ENCODE measurements at places on chromosomes 5 and 9. TPM values are rescaled to one million over a fixed set of nuclear protein-coding genes. Genes with fewer than 3 reads are reported as not detected.

NUTM2G gene
- polyA plus RNA-seq = 1.1 TPM

GRCh38 chr9:72280913-72281500, 84.0 kb downstream of the ZFAND5 start:
- DNase-seq = peak; percentile 62

GRCh38 chr5:137395011-137395755, 103.9 kb downstream of the SPOCK1 start:
- DNase-seq = peak; percentile 10

BRD9 gene
- 47.5 TPM for polyA plus RNA-seq

GRCh38 chr9:33404788-33405362, 2.5 kb upstream of the AQP7 start:
- no peak for DNase-seq

- no peak for DNase-seq
Measured at GRCh38 chr5:35963381-35963843, 25.0 kb upstream of the CAPSL start.

- DNase-seq = no peak
Measured at GRCh38 chr9:12091865-12092527, 601.2 kb upstream of the TYRP1 start.

DNA sequence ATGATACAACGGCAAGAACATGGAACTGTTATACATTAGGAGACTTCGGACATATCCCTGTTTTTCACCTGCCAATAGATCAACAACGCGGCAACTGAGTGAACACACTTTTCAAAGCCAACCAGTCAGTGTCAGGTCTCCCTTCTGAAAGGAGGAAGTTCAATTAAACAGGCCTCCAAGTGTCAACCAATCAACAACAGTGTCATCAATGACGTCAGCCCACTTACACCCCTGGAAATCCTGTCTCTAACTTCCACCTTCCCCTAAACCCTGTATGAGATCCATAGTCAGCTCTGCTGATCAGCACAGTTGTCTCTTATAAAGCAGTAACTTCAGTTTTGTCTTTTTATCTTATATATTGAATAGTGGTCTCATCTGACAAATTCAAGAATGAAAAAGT, 36.6 kb downstream of the DMRT3 start:
- DNase-seq = no peak

- no peak for DNase-seq
Measured at GRCh38 chr9:94178927-94179326, 80.2 kb upstream of the ZNF169 start.

SAXO1 gene
- 0.20 TPM for polyA plus RNA-seq

DNA sequence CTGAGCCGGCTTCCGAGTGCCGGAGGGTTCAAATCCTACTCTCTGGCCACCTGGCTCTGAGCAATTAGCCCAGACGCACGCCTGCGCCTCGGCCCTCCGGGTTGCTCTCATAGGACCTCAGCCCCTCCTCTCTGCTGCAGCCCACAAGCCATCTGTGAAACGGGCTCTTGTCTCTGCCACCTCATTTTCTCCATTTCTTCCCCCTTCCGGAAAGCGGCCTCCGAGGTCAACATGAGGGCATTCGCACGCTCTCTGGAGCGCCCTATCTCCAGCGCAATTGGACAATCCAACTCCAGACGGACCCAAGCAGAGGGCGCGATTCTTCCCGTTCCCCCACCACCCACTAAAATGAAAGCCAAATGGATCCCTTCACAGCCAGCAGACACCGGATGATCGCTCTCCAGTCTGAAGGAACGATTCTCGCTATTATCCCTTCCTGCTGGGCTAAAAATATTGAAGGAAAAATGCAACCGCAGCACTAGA, 41.5 kb downstream of the VAV2 start:
- no peak for DNase-seq

DNA sequence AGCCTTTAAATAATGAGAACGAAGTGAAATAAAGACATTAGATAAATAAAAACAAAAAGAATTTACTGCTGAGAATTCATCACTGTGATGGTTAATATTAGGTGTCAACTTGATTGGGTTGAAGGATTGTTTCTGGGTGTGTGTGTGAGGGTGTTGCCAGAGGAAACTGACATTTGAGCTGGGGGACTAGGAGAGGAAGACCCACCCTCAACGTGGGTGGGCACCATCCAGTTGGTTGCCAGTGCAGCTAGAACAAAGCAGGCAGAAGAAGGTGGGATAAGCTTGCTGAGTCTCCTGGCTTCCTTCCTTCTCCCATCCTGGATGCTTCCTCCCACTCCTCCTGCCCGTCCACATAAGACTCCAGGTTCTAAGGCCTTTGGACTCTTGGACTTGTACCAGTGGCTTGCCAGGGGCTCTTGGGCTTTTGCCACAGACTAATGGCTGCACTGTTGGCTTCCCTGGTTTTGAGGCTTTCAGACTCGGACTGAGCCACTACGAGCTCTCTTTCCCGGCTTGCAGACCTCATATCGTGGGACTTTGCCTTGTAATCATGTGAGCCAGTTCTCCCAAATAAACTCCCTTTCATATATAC, 43.7 kb upstream of the ABL1 start:
- DNase-seq = no peak

- no peak for DNase-seq
Measured at GRCh38 chr9:108554831-108555230, 301.0 kb downstream of the ACTL7B start.

GRCh38 chr5:74516211-74516636, 124.3 kb downstream of the ENC1 start:
- no peak for DNase-seq

GRCh38 chr5:10511741-10512640, 51.9 kb upstream of the ANKRD33B start:
- no peak for DNase-seq

- DNase-seq = no peak
Measured at GRCh38 chr9:106958955-106959657, 96.1 kb downstream of the ZNF462 start.

DNA sequence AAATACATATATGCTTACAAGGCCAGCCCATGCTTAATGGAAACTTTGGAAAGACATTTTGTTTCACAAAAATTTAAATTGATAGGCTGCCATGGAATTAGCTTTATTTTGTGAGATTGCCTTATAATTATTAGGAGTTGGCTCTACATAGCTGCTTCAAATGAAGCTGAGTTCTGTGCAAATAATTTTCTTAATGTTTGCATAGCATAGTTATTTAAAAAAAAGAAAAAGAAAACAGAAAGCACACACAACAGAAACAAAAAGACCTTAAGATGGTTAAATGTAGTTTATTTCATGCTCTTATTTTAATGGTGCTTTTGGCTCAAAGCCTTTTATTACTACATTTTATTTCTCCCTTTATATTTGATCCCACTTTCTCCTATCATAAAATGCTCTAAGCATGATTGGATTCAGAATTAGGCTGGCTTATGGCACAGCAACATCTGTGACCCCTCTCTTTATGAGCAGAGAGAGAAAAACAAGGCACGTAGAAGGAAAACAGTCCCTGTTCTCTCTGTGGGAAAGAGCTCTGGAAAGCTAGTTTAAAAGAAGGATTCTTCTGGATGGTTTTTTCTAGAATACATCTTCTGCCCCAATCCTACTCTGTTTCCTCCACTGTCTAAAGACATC, 530.5 kb downstream of the NTRK2 start:
- no peak for DNase-seq

LRRC19 gene
- polyA plus RNA-seq = 19.4 TPM

MYO10 gene
- 43.8 TPM for polyA plus RNA-seq

TGFBI gene
- 204 TPM for polyA plus RNA-seq

GRCh38 chr9:74770508-74771261, 117.0 kb downstream of the TRPM6 start:
- no peak for DNase-seq

DNA sequence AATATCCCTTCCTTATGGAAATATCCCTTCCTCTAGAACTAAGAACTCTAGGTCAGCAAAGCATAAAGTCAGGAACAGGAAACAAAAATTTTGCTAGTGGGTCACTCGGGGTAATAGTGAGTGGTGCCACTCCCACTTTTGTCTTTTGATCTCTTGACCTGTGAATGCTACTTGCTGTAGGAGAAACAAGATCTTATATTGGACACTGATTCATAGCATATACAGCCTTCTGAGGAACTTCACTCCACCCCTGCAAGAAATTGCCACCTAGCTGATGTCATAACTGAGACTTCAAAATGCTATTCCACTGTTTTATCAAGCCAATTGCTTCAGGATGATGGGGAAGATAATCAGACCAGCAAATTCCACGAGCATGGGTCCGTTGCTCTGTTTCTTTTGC, 53.3 kb upstream of the PRSS3 start:
- DNase-seq = no peak

IL31RA gene
- polyA plus RNA-seq = 0.12 TPM

DNA sequence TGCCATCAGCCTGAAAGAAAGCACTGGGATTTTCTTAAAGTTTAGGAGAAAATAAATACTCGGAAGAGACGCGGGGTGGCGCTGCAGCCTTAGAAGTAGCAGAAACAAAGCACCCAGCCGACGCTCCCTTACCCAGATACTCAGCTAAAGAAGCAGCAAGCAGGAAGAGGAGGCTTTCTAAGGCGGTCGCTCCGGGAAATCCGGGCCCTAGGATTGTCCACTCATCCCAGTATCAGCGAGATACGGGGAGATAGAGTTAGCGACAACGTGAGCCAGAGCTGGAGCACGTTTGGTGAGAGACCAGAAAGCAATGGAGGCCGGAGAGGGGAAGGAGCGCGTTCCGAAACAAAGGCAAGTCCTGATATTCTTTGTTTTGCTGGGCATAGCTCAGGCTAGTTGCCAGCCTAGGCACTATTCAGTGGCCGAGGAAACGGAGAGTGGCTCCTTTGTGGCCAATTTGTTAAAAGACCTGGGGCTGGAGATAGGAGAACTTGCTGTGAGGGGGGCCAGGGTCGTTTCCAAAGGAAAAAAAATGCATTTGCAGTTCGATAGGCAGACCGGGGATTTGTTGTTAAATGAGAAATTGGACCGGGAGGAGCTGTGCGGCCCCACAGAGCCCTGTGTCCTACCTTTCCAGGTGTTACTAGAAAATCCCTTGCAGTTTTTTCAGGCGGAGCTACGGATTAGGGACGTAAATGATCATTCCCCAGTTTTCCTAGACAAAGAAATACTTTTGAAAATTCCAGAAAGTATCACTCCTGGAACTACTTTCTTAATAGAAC, at the start of gene PCDHB2:
TSS of gene PCDHB2 (plus strand) at position 135 of the 782 bp plus-strand sequence. CDS start at position 311, 176 bp downstream.
- DNase-seq = peak; percentile 13

GRCh38 chr5:137372773-137373160, 126.4 kb downstream of the SPOCK1 start:
- DNase-seq = no peak

PLPP1 gene
- 78.4 TPM for polyA plus RNA-seq

PROB1 gene
- 2.4 TPM for polyA plus RNA-seq

PCDHGA7 gene
- 2.2 TPM for polyA plus RNA-seq

DNA sequence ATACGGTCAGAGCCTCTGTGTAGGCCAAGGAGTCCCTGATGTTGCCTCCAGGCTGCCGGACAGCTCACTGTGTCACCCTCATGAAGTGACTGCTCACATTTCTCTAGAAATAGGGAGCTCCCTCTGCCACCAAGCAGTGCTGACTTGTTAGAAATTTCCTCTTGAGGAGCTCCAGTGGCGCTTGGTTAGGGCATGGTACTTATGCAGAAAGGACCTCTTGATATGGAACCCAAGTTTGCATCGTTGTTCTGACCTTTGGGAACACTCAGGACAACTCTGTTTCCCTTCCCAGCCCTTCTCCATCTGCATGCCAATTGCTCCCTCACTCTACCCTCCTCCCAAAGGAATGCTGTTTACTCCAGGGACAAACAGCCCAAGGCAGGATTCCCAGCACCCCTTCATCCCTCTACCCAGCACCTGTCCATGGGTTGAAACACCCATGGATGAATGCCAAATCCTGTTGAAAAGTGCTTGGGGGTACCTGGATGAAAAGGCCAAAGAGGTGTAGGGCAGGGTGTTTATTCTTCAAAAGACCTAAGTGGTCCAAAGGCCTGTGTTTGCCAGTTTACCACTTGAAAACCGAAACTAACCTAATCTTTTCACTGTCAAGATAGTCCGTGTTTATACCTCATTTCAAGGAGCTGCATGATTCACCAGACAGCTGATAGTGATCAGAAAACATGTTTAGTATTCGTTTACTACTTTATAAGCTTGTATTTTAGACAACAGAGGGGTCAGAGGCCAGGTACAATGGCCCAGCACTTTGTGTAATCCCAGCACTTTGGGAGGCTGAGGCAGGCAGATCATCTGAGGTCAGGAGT, 51.1 kb downstream of the KLF4 start:
- DNase-seq = no peak

- no peak for DNase-seq
Measured at GRCh38 chr9:16275795-16276624, 594.5 kb downstream of the BNC2 start.

- DNase-seq = no peak
Measured at GRCh38 chr5:1010641-1011046, 2.0 kb downstream of the NKD2 start.

- no peak for DNase-seq
Measured at GRCh38 chr9:132982458-132982857, 4.0 kb downstream of the GFI1B start.

DNA sequence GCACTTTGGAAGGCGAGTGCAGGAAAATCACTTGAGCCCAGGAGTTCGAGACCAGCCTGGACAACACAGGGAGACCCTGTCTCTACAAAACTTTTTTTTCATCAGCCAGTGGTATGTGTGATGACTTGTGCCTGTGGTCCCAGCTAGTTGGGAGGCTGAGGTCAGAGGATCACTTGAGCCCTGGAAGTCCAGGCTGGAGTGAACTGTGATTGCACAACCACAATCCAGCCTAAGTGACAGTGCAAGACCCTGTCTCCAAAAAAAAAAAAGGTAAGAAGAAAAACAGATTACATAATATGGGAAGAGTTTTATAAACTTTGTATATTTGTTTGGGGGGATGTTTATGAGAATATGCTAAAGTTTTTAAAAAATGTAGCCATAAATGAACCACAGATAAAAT, 76.5 kb upstream of the CER1 start:
- DNase-seq = no peak

DNA sequence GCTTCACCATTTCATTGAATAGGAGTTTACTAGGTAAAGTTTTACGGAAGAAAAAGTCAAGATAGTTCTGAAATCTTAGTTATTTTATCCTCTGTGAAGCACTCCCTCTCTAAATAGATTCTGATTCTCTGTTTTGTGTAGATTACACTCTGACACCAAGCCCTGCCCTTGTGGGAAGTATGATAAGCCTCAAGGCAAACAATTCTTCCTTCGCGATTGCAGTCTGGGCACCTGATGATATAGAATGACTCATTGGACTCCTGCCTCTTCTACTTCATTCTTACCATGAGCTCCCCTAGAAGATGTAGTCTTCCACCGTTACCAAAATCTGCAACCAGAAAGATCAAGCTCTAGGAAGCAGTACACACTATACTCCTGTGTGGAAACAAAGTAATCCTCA, 626.9 kb upstream of the PTGER4 start:
- DNase-seq = no peak

DNA sequence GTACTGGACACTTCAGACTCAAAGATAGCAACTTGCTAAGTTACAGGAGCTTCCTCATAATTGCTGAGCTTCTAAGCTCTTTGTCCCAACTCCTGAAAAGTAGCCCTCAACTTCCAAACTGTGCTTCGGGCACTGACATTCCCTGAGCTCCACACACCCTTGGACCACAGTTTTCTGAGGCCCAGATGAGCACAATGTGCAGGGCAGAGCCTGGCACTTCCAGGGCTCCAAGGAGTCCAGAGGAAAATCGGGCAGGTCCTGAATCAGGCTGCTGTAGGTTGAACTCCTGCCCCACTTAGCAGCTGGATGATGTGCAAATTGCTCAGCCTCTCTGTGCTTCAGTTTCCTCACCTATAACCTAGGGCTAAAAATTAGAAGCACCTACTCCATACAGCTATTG, 54.6 kb upstream of the KCNIP1 start:
- DNase-seq = no peak

GRCh38 chr5:146641941-146642340, 126.0 kb upstream of the GPR151 start:
- DNase-seq = no peak

All from left kidney (tissue), 8 donors.